ENCODE measurements at places on chromosomes 11 and 22.

- DNase-seq: peak; percentile 41
Observed at GRCh38 chr11:100827934-100828661, 141.0 kb downstream of the ARHGAP42 start.

GRCh38 chr11:42239188-42239587 lies 779.7 kb upstream of the LRRC4C start:
- DNase-seq: no peak

DNA sequence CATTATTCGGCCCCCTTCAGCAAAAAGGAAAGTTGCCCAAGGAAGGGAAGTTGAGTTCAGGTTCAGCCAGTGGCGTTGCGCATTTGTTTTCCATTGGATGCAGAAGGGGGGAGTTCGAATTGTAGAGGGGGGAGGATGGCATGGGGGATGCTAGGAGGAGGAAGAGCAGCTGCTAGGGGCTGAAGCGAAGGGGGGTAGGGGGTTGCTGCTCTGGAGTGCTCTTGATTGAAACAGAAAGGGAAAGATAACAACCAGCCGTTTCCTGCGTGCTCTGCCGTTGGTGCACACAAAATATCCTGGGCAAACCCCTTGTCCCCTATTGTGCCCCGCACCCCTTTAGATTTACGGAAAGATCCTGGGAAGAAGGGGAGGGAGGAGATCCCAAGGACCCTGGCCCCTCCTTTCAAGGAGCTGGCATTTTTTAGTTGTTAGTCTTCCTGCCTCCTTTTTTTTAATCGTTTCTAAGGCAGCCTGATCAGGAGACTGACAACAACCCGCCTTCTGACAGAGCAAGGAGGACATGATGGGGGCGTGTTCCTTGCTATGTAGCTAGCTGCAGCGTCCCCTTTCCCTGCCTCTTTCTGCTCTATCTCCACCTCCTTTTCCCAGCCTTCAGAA lies 2.1 kb downstream of the KMT2A start:
- no peak for DNase-seq

DNA sequence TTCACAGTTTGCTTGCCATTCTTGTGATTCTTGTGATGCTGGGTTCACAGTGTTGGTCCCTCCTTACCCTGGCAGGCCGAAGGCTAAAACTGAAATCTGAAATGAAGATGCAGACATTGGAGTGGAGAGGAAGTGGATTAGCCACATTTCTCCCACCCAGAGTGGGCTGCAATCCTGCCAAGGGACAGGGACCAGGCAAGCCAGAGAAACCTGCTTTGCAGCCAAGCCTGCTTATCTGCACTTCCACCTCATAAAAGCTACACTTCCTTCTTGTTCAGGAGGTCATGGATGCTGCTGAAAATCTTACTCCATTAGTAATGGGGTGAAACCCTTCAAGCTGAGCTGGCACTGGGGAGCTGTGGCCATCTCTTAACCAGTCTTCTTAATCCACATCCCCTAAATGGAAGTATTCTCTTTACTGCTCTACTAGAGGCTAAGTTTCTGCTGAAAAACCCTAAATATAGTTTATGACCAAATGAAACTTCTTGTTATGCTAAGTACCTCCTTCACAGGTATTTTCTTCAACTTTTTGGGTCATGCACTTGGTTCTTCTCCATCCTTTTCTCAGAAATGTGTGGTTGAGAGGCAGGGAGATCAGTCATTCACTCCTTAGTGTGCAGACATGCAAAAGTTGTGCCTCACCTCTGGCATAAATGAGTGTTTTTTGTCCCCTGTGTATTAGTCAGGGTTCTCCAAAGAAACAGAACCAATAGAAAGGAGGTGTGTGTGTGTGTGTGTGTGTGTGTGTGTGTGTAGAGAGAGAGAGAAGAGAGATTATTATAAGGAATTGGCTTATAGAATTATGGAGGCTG lies 133.9 kb upstream of the BMAL1 start:
- DNase-seq: peak; percentile 41

DNA sequence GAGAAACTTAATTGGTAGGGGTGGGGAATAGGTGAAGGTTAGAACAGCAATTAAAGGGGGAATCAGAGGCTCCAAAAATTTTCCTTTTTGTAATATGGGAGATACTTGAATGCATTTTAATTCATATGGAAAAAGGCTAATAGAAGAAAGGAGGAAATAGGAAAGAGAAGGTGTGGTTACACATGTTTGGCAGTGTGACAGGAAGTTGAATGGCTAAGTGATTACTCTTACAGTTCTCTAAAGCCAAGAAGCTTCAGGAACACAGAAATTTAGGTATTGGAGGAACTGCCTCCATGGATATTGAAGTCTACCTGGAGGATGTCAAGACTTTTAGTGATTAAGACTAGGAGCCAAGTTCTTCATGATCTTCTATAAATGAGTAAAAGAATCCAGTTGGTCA lies 6.3 kb downstream of the NXPE2 start:
- peak; percentile 9 for DNase-seq

DNA sequence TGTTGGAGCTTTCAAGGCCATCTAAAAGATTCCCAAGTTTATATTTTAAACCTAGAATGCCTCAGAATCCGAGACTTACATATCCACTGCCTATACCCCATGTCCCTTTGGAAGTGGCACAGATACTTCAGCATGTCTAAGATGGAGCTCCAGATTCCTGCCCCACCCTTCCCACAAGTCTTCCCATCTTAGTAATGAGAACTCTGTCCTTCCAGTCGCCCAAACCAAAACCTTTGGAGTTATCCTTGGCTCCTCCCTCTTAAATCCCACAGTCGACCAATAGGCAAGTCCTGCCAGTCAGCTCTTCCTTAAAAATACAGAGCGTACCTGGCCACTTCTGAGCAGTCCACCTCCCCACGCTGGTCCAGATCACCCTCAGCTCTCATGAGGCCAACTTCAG lies 4.3 kb downstream of the POLD4 start:
- DNase-seq: no peak

- DNase-seq: no peak
Observed at GRCh38 chr11:61106296-61106695, 4.0 kb downstream of the CD5 start.

DNA sequence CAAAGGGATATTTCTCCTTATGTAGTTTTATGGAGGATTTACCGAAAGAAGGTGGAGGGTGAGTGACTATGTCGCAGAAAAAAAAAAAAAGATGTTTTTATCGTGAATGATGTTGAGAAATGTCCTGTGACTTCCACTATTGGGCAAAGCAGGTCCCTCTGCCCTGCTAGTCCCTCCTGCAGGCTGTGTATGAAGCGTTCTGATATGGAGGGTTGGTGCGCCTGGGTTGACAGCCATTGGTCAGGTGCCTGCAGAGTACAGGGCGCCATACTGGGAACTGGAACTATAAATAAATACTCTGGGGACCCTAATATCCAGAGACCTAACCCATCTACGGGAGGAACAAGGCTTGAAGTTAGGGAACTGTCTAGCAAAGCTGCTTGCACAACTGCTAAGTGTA lies 1.5 kb downstream of the IL17RA start:
- DNase-seq: no peak

DNA sequence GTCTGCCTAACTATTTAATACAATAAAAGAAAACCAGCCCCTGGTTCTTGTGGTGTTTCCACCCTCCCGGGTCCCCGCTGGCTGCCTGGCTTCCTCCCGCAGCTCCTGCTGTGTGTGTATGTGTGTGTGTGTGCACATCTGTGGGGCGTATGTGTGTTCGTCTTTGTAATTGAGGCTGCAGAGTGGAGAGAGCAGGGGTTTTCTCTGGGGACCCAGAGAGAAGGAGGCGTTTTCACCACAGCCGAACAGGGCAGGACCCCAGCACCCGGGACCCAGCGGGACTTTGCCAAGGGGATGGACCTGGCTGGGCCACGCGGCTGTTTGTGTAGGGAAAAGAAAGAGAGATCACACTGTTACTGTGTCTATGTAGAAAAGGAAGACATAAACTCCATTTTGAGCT lies 42.7 kb downstream of the IGLL1 start:
- DNase-seq: no peak

- no peak for DNase-seq
Observed at GRCh38 chr22:46066691-46067090, 83.6 kb upstream of the PPARA start.

- no peak for DNase-seq
Observed at GRCh38 chr22:49013707-49014106, 814.0 kb downstream of the BRD1 start.

DNA sequence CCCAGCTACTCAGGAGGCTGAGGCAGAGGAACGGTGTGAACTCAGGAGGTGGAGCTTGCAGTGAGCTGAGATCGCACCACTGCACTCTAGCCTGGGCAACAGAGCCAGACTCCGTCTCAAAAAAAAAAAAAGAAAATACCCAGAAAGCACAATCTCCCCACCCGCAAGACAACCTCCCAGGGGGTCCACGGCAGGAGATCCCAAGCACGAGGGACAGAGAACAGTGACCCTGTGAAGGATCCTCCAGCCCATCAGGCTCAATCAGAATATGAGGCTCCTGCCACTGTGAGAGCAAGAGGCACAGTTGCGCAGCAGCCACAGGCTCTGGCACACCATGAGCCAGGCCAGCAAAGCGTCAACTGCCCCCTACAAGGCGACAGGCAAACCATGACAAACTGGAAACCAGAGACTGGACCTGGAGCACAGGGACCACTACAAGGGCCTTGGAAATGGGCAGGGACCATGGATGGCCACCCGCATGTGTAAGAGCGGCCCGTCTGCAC lies 164.8 kb upstream of the GRK3 start:
- DNase-seq: no peak

DNA sequence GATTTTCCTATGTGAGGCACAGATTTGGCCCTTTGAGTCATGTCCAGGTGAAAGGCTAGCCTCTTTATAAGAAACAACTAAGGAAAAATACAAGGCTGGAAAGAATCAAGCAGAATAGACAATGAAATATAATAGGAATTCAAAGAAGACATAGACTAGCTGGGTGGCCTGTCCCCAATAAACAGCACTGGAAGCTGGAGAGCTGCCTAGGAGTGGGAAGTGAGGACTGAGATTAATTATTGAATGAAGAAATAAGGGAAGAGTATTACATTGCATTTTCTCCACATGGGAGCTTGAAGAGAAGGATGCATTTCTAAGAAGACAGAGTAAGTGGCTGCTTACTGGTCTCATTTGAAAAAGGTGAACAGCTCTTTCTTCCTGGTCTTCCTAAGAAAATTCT lies 100.0 kb downstream of the CCDC34 start:
- DNase-seq: no peak

DNA sequence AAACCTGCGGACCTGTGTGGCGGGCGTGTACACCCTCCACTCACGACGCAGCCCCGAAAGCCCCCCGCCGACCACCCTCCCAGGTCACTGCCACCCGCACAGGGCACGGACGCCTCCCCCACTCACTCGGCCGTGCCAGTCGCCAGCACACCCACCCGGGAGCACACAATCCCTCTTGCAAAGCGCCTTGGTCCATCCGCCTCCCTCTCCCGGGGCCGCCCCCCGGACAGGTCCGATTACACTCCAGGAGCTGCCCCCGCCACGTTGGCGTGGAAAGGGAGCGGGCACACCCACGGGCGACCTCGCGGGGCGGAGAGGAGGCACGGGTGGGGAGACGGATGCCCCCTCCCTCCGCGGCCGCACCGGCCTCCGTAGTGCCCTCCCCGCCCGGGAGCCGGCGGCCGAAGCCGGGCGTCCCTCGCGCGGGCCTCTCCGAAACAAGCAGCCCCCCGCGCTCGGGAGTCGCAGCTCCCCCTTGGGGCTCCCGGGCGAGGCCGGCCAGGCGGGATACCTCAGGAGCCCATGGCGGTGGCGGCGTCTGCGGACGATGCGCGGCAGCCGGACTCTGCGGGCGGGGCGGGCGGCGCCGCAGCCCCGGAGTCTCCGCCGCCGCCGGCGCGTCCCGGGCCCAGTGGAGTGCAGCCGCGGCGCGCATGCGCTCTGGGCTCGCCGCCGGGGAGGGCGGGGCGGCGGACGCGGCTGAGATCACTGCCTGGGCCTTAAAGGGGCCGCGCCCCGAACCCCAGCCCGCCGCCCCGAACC lies at the start of gene TMEM184B:
Gene TMEM184B, minus strand, starts transcription at position 638 of the 762 bp plus-strand sequence. CDS start 25,049 bp downstream, outside the sequence.
- peak; percentile 81 for DNase-seq

- no peak for DNase-seq
Observed at GRCh38 chr22:47630741-47631534, 868.5 kb downstream of the TBC1D22A start.

GRCh38 chr11:70077411-70078094 lies 564 bp upstream of the ANO1 start:
- no peak for DNase-seq

- no peak for DNase-seq
Observed at GRCh38 chr11:14411818-14412217, 52.8 kb upstream of the RRAS2 start.

DNA sequence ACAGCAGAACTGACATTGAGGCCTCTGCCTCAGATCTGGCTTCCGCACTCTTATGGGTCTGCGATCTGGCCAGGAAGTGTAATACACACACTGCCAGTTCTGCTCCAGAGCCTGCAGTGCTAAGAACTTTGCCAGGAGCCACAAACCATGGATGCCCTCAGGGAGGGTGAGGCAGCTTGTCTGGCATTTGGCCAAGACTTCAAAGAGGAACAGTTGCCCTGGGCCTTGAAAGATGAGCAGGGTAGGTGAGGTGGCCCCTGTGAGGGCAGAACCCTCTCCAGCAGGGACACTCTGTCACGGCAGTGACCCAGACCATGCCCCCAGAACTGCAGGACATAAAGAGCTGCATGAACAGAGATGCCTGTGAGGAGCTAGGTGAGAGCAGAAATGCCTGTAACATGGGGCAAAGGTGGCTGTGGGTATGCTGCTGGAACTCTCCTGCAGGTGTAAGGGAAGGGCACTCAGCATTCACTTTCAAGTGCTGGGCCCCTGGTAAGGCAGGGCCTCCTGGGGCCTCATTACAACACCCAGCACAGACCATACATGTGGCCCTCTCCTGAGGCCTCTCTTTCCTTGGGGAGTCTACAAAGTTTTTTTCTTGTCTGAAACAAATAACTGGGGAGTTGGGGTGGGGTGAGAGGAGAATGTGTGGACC lies 47.3 kb downstream of the NEU3 start:
- peak; percentile 65 for DNase-seq

- no peak for DNase-seq
Observed at GRCh38 chr11:59923813-59924212, 14.4 kb upstream of the OOSP1 start.

GRCh38 chr22:50705219-50705691 lies 32.6 kb downstream of the SHANK3 start:
- DNase-seq: no peak

DNA sequence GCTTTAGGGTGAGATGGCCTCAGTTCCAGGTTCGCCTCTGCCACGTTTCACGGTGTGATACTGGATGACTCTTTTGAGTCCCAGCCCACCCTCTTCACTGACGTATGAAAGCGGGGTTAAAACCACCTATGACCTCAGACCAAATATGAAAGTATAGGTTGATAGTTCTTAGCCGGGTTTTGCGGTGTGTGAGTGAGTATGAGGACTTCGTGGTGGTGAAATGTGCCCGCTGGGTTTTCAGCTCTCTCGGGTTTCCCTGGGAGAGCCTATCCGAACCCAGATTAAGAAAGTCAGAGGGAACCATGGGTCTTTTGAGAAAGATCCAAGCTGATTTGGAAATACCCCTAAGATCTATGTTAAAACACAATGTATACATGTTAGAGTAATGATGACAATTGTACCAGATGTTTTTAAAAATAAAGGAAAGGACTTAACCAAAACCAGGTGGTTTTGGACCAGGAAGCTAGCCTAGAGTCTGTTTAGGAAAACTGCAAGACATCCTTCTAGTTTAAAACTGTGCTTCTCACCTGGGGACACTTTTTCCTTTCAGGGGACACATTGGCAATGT lies 25.8 kb upstream of the ST3GAL4 start:
- no peak for DNase-seq

GRCh38 chr11:107293677-107294344 lies 163.8 kb downstream of the CWF19L2 start:
- DNase-seq: no peak
